ENCODE measurements at places on chromosomes 13 and 19.

DNA sequence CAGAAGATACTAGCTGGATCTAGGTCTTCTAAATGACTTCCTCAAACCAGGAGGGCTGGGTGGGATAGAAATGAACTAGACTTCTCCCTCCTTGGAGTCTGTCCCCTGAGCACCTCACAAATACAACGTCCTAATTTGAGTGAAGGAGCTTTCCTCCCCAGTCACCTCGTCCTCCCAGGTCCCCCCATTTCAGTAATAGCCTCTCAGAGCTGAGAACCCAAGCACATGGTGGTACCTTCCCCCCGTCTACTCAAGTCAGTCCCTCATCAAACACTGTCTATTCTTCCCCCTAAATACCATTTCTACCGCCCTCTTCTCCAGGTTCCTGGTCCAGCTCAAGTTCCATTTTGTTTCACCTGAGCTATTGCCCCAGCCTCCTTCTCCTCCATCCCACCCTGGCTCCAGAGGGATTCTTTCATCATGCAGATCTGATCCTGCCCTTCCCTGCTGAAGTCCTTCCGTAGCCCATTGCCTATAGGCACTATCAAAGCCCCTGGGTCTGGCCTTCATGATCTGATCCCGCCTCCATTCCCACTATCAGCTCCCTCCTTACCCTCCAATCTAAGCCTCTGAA is 5.3 kb upstream of the PRKCG start:
- no peak for DNase-seq

DNA sequence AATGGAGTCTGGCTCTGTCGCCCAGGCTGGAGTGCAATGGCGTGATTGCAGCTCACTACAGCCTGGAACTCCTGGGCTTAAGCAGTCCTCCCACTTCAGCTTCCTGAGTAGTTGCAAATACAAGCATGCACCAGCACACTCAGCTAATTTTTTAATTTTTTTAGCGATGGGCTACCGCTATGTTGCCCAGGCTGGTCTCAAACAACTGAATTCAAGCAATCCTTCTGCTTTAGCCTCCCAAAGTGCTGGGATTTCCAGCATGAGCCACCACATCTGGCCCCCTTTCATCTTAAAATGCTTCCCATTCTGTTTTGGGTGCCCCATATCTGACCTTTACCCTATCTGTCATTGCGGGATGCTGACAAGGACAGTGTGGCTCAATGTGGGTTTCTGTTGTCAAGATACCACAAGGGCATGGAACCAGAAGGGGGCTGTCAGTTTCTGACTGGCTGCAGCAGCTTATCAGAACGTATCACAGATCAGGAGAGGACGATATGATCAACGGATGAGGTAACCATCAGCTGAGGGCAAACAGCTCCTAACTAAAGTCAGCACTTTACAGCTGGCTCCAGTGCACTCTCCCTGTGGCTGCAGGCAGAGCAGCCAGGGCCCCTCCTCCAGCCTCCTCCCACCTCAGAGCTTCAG is 32.4 kb downstream of the GPR42 start:
- DNase-seq = no peak

DNA sequence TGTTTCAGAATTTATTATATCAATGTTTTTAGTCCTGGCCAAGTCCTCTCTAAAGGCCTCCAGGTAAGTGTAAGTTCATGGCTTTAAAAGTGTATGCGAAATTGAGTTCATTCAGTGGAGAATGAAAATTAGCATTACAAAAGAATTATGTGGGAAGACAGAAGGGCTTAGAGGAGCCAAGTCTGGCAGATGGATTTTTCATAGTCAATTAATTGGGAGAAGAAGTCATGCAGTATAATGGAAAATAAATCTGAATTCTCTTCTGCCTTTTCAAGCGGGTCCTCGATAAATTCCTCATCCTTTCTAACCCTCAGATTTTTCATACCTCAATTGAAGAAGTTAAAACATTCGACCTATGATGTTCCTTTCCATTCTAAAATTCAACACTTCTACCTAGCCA is 394.2 kb downstream of the ITGBL1 start:
- DNase-seq = no peak

DNA sequence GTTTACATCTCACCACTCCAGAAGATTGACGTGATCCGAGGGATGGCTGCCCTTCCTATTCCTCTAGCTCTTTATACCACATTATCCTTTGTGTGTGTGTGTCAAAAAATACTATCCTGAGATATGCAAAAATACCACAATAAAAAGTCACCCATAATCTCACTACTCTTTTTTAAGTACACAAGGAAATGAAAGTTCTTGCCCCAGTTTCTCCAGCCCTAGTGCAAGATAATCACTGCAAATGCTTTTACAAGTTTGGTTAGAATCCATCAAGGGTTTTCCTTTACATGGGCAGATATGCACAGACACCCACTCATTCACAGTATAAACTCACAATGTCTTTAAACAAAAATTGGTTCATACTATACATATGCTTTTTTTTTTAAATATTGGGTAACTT is 89.3 kb downstream of the DIAPH3 start:
- no peak for DNase-seq

GRCh38 chr13:112198396-112199010 is 131.6 kb downstream of the SOX1 start:
- DNase-seq = no peak

DNA sequence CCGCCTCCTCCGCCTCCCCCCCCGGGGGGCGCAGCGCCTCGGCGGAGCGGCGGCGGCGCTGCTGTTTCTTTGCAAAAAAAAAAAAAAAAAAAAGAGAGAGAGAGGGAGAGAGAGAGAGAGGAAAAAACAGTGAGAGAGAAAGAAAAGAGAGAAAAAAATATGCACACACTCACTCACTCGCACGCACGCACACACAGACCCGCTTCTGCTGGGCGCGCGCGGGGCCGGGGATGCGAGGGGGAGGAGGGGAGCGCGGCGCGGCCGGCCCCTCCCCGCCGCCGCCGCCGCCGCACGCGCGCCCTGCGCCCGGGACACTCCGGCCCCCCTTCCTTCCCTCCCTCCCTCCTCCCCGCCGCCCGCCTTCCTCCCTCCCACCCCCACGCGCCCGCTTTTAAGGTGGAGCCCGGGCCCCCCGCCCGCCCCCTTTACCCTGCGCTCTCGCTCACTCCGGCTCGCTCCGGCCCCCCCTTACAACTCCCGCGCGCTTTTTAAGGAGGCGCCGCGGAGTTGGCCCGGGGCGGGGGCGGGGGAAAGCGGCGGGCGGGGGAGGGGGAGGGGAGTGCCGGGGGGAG is at the start of gene SAMD1:
TSS of gene SAMD1 (minus strand) at position 243 of the 572 bp plus-strand sequence.
- no peak for DNase-seq

GRCh38 chr19:38686530-38686888 is 39.1 kb downstream of the ACTN4 start:
- DNase-seq = no peak

Data from AG04449 (cell line).